ENCODE measurements at places on chromosomes 7 and 10.

- DNase-seq: no peak
Measured at GRCh38 chr10:72426986-72427385, 72.3 kb upstream of the DNAJB12 start.

DNA sequence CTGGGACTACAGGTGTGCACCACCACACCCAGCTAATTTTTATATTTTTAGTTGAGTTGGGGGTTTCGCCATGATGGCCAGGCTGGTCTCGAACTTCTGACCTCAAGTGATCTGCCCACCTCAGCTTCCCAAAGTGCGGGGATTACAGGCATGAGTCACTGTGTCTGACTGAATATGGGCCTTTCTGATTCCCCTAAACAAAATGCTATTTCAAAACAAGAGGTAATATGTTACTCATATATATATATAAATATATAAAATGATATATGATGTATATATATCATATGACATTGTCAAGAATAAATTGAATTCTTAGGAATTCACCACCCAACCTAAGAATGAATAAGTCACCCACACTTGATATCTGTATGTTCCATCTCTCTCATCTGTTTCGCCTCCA lies 12.8 kb upstream of the TIAL1 start:
- no peak for DNase-seq

- DNase-seq: no peak
Measured at GRCh38 chr7:117132321-117133120, 179.2 kb downstream of the ST7 start.

GRCh38 chr7:44967571-44968446 lies 11.0 kb downstream of the MYO1G start:
- no peak for DNase-seq

DNA sequence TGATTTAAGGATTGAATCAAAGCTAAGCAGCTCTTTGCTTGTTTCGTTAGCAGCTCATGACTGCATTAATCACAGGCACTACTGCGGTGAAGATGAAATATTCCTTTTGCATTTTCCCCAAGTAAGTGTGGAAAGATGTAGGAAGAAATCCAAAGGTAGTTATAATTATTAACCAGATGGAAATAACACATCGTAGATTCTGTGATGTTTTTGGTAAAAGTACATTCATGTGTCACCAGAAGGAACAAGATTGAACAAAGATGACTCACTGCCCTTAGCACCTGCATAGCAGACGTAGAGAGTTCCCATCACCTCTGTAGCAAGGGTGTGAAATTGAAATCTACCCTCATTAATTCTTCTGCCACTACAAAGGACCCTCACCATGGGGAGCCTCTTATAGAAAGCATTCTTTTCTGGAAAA lies 37.1 kb downstream of the SMURF1 start:
- DNase-seq: no peak

DNA sequence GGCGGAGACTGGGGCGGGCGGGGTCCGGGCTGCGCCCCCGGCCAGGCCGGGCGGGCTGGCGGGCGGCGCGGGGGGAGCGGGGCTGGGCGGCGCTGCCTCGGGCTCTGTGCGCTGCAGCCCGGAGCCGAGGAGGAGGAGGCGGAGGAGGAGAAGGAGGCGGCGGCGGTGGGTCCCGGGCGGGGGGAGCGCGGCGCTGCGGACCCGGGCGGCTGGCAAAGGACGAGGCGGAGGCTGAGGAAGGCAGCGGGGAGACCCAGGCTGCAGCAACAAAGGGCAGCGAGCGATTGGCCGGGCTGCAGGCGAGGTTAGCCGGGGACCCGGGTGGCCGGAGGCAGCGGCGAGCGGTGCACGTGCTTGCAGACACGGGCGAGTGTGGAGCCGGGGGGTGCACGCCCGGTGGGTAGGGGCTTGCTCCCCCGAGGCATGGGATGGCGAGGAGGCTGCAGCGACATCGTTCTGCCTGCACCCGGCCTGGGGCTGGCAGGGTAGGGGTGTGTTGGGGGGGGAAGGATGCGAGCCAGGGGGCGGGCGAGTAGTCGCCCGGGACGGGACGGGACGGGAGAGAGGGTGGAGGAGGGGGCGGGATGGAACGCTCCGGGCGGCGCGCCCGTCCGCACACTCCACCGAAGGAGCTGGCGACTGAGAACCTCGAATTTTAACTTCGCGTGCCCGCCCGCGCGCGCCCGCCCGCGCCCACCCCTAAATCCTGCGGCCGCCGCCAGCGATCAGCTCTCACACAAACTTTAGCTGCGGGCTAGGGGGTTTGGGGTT lies 844 bp upstream of the KAT6B start:
- peak; percentile 68 for DNase-seq

All from common myeloid progenitor, CD34-positive (primary cell).